ENCODE measurements at places on chromosomes 16 and 17.

DNA sequence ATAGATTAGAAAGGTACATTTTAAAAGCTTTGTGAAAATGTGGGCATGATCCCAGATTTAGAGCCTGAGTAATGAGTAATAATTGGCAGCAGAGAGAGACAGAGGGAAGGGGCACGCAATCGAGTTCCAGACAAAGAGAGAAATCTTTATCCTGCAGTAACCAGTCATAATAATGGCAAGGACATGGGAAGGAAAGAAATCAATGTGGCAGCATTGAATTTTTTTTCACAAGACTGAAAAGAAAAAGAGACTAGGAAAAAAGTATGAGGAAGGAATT, 790.8 kb upstream of the SOX9 start:
- DNase-seq, result no peak

DNA sequence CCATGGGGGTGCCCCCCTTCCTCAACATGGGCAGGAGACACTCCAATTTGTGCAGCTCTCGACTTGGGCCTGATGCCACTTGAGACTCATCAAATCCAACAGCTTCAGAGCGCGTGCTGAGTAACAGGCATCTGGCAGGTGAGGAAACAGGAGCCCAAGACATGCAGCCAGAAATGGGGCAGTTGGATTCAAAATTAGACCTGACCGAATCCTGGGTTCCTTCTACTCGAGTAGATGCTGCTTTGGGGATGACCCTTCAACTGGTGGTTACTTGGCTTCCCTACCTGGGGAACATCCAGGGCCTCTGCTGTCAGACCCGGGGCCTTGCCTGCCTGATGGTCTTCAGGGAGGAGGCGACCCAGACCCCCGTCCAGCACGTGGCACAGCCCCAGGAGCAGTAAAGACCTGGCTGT, 488 bp upstream of the NTN3 start:
- DNase-seq, result no peak

- no peak for DNase-seq
Observed at GRCh38 chr17:37318931-37319594, 56.7 kb upstream of the C17orf78 start.

GRCh38 chr17:74569020-74570003, 2.0 kb upstream of the CD300H start:
- DNase-seq, result no peak

GRCh38 chr16:88686439-88687253, at the start of gene SNAI3:
Gene SNAI3, minus strand, starts transcription at chr16:88686507. Its CDS starts 101 bp downstream, at chr16:88686406.
- DNase-seq, result peak; percentile 80
